ENCODE measurements at places on chromosomes 11 and 22.

DNA sequence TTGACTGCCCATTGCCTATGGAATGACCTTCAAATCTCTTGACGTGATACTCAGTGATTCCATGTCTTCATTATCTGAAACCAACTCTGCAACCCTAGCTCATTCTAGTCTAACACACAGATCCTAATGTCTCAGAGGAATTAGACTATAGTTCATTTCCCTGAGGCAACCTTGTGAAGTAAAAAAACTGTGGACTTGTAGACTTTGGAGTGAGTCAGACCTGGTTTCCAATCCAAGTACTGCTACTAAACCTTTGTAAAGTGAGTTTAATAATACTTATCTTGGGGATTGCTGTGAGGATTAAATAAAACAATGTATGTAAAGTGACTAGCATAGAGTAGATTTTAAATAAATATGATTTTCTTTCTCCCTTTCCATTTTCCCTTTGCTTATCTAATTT is 226.1 kb downstream of the BLID start:
- peaks cover 6% of the 10 kb centered on the region for H3K4me1 ChIP-seq
- H3K4me3 ChIP-seq, result no peak overlapping the region
- no peaks in the 10 kb centered on the region for H3K27me3 ChIP-seq
- H3K27ac ChIP-seq, result no peak overlapping the region

GRCh38 chr11:12862696-12863469 is 146.2 kb upstream of the RASSF10 start:
- H3K4me1 ChIP-seq, result peaks cover 42% of the 10 kb centered on the region
- H3K27me3 ChIP-seq, result no peaks in the 10 kb centered on the region

- no peak overlapping the region for H3K27ac ChIP-seq
- H3K4me3 ChIP-seq, result no peak overlapping the region
- H3K4me1 ChIP-seq, result no peaks in the 10 kb centered on the region
- no peak for DNase-seq
- H3K27me3 ChIP-seq, result no peaks in the 10 kb centered on the region
- H3K36me3 ChIP-seq, result no peaks in the 10 kb centered on the region
These were observed 58.9 kb downstream of the ABTB2 start for GRCh38 chr11:34298871-34299270.

DNA sequence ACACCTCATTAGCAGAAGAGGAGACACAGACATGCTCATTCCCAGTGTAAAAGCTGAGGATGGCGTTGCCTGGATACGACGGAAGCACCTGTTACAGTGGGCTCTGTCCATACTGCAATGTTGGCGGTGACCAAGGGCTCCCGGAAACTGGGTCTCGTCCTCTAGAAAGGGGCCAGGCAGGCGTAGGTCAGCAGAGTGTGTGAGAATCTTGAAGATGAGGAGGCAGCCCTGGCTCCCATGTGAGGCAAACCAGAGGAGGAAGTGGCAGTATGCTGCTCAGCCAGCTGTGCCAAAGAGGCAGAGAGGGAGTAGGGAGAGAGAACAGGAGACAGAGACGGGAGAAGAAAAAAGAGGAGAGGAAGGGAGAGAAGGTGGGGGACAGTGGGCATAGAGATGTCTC is 10.3 kb downstream of the LTO1 start:
- no peak overlapping the region for H3K27ac ChIP-seq
- no peak overlapping the region for H3K4me3 ChIP-seq
- H3K36me3 ChIP-seq, result no peaks in the 10 kb centered on the region
- H3K4me1 ChIP-seq, result peaks cover 22% of the 10 kb centered on the region

GRCh38 chr11:116700586-116701220 is 72.1 kb downstream of the BUD13 start:
- no peaks in the 10 kb centered on the region for H3K27me3 ChIP-seq
- no peak overlapping the region for H3K4me3 ChIP-seq
- H3K4me1 ChIP-seq, result peaks cover 18% of the 10 kb centered on the region
- no peak overlapping the region for H3K27ac ChIP-seq

DNA sequence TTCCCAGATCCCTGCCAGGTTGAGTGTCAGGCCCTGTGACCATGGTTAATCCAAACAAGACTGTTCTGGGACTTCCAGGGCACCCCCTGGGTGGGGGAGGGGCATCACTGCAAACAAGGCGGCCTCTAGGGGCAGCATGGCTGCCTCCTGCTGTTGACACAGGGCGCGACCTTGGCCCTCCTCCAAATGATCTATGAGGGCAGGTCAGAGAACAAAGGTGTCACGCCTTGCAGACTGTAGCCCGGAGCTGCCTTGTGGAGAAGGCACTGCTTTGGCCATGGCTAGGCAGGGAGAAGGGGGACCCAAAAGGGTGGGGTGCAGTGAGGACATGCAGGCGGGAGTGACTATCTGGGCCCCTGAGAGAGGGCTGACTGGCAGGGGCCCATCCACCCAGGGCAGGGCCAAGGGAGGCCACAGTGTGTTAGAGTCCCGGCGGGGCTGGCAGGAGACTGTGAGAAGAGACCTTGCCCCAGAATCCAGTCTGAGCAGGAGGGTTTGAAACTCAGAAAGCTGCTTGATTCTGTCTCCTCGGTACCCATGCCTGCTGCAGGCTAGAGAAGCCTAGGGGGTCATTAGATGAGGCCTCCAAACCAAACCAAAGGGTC is 35.6 kb downstream of the KCNC1 start:
- H3K4me1 ChIP-seq, result no peaks in the 10 kb centered on the region

DNA sequence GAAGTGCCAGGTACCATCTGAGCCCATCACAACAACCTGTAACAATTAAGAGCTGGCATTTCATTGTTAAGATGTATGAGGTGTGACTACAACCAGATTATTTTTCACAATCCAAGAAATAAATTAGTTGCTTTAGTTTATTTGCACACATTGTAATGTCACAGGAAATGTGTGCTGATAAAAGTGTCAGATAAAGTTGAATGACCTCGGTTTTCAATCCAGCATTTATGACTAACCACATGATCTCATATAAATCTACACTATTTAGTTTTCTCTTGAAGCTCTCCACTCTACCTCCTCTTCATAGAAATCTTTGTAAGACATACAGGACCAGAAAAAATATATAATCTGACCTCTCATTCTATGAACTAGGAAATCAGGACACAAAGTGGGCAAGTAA is 166.2 kb downstream of the PGR start:
- no peaks in the 10 kb centered on the region for H3K4me1 ChIP-seq
- no peak overlapping the region for H3K4me3 ChIP-seq
- H3K36me3 ChIP-seq, result no peaks in the 10 kb centered on the region
- no peak overlapping the region for H3K27ac ChIP-seq
- DNase-seq, result no peak

DNA sequence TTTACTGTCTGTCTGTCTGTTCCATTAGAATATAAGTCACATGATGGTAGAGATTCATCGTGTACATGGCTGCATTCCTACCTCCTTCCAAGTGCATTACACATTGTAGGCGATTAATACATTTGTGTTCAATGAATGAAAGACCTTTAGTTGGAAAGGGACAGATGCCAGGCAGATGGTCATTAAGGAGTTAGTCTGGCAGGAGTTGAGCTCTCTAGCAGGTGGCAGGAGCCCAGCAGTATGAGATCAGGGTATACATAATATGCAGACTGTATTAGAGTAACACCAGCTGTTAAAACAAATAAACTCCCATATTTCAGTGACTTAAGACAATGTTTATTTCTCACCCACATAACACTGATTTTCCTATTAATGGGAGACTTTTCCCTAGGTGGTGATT is 147.7 kb upstream of the LARGE1 start:
- H3K27ac ChIP-seq, result no peak overlapping the region
- H3K36me3 ChIP-seq, result no peaks in the 10 kb centered on the region
- H3K27me3 ChIP-seq, result no peaks in the 10 kb centered on the region
- DNase-seq, result no peak
- H3K4me1 ChIP-seq, result no peaks in the 10 kb centered on the region
